Stimulated activated CD4-positive, alpha-beta T cell treated with anti-CD3 and anti-CD28 coated beads, Interleukin-4, amount 100 ng/mL, for 1 hour (primary cell): ENCODE measurements at places on chromosomes 11 and 22.

DNA sequence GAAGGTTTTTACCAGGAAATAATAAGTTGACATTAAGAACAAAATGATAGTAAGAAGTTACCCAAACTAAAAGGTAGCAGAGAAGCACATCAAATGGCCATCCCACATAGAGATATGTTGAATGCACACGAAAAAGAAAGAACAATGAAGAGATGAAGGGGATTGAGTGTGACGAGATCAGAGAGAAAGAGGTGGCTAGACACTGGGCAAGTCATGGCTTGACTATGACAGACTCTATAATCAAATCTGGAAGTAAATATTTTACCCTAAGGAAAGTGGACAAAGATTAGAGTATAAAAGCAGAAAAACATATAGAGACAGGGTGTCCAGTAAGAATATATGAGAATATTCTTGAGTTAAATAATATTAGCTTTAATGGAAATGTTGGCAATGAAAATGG, 31.4 kb downstream of the CASP12 start:
- no peak for DNase-seq

DNA sequence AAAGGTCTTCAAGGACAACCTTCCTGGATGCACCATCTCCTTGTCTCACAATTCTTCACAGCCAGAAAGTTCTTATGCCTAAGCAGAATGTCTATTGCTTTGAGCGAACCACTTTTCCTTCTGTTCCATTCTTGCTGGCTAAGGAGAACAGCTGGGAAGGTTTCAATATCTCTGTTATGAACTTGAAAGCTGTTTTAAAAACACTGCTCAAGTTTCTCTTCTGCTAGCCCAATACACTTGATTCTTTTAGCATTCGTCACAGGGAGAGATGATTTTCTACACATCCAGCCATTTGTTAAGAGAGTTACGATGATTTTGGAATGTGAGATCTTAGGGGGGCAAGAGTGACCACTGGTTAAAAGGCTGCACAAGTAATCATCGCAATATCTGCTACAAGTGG, 249.3 kb downstream of the KIRREL3 start:
- DNase-seq: no peak

DNA sequence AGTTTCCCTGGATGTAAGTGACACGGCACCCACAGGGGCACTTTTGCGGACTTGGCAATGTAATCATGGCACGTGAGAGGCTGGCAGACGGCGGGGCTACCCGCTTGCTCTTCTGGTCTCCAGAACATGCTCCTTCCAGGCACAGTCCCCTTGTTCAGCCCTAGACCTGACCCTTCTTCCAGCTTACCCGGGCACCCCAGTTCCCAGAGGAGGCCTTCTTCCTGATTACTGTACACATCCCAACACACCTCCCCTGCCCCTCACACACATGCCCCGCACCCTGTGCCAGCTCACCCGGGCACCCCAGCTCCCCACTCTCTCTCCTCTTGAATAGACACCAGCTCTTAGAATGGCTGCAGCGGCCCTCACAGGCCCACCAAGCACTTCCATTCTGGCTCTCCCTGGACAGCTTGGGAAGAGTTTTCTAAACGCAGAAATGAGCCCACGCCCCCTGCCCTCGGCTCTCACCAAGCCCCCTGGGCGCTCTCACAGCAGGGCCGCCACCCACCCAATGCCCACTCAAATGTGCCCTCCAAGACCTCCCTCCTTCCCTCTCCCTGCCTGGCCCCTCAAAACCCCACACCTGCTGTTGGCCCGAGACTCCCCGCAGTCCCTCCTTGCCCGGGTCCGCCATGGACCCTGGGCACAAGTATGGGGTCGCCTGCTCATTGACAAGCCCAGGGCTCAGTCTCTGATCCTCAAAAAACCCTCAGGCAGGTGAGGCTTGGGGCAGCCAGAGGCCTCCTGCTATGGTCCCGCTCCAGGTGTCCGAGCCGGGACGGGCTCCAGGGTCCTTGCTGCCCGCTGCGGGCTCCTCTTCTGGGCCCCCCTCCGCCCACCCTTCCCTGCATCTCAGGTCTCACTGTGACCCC, 88.5 kb downstream of the WNT7B start:
- no peak for DNase-seq

- DNase-seq: no peak
Measured at GRCh38 chr11:102188488-102188887, 78.2 kb downstream of the YAP1 start.

GRCh38 chr11:131580476-131580875, 210.1 kb downstream of the NTM start:
- DNase-seq: no peak

DNA sequence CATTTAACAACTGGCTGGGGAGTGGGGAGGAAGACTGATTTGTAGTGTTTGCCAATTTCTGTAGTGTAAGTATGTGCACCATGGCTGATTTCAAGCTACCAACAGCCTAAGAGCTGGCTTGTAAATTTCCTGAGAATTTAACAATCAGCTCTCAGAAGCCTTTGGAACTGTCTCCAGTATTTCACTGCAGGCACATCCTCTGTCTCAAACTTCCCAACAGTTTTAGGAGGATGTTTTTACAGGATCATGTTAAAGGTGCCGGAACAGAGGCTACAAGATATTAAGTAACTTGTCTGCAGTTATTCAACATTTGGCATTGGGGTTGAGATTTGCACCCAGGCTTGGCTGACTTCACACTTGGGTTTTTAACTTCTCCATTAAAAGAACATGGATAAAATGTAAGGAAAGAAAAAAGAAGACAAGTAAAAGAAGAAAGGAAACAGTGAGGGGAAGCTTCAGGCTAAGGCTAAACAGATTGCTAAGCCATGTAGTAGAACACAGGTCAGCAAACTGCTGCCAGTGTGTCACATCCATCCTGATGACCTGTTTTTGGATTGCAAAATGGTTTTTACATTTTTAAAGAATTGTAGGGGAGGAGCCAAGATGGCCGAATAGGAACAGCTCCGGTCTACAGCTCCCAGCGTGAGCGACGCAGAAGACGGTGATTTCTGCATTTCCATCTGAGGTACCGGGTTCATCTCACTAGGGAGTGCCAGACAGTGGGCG, 204.8 kb upstream of the SESN3 start:
- DNase-seq: no peak

- no peak for DNase-seq
Measured at GRCh38 chr11:73217131-73217809, 811 bp upstream of the P2RY2 start.

DNA sequence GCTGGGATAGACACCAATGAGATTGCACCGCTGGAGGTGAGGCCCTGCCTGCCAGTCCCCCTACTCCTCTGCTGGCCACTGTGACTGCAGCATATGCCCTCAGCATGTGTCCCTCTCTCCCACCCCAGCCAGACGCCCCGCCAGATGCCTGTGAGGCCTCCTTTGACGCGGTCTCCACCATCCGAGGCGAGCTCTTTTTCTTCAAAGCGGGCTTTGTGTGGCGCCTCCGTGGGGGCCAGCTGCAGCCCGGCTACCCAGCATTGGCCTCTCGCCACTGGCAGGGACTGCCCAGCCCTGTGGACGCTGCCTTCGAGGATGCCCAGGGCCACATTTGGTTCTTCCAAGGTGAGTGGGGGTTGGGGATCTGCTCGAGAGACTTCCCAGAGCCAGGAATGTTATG, 5.7 kb upstream of the SMARCB1 start:
- DNase-seq: no peak

GRCh38 chr11:12127206-12127898, 17.0 kb downstream of the MICAL2 start:
- DNase-seq: no peak

- DNase-seq: no peak
Measured at GRCh38 chr11:81497202-81497804, 1236.4 kb downstream of the FAM181B start.

GRCh38 chr11:72629266-72629665, 45.0 kb downstream of the PDE2A start:
- DNase-seq: no peak

DNA sequence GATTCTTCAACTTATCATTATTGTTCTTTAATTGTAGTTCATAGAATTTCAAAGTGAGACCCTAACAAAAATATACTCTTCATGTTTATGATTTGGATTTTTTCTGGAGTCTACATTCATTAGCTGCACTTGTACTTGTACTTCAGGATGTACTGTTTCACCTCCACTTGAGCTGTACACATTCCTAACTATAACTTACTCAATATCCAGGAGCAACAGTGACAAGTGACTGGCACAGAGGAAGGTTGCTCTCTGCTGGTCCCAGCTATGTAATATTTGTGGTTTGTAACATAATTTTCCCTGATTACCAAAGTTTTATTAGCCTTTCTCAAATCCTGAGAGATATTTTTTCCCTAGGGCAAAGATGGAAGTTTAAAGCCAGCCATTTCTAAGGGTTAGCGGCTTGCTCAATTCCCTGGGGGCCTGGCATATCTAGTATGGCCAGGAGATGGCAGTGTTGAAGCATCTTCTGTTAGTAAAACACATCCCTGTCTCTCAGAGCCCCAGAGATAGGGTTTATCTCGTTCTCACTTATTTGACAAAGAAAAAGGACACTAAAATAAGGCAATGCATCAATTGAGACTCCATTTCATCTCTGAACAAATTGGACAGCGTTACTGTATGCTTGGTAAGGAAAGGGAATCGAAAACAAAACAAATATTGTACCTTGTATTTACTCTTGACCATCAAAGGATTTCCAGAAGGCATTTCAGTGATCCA, 14.2 kb downstream of the OR52A5 start:
- peak; percentile 27 for DNase-seq

DNA sequence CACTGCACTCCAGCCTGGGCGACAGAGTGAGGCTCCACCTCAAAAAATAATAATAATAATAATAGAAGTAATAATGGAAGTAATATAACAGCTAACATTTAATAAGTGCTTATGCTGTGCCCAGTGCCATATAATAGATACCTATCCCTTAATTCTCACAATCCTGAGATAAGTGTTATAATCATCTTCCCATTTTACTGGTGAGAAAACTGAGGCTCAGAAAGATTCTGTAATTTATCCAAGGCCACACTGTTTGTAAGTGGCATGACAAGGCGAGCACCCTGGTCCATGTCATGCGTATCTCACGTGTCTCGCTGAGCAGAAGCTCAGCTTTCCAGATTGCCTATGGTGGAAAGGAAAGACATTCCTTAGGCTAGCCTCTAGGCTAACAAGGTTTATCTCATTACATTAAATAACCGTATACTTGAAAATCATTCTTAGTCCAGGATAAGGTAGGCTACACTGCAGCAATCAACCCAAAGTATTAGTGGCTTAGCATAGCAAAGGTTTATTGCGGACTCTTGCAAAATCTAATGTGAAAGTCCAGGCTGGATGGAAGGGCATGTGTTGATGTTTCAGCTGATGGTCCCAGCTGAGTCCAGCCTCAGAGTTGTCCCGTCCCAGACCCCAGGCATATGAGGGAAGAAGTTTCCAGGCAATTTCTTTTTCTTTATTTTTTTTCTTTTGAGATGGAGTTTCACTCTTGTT, 15.0 kb upstream of the LDLRAD3 start:
- DNase-seq: no peak

- DNase-seq: no peak
Measured at GRCh38 chr11:4881860-4882500, at the start of gene OR51T1. TSS of gene OR51T1 (plus strand) at chr11:4881900. CDS start at chr11:4881900, 0 bp downstream.

GRCh38 chr22:35044607-35045390, 21.2 kb upstream of the ISX start:
- DNase-seq: no peak

GRCh38 chr11:17238377-17238776, 30.6 kb upstream of the PIK3C2A start:
- DNase-seq: no peak

- no peak for DNase-seq
Measured at GRCh38 chr11:67301313-67301921, 1.9 kb upstream of the SSH3 start.

DNA sequence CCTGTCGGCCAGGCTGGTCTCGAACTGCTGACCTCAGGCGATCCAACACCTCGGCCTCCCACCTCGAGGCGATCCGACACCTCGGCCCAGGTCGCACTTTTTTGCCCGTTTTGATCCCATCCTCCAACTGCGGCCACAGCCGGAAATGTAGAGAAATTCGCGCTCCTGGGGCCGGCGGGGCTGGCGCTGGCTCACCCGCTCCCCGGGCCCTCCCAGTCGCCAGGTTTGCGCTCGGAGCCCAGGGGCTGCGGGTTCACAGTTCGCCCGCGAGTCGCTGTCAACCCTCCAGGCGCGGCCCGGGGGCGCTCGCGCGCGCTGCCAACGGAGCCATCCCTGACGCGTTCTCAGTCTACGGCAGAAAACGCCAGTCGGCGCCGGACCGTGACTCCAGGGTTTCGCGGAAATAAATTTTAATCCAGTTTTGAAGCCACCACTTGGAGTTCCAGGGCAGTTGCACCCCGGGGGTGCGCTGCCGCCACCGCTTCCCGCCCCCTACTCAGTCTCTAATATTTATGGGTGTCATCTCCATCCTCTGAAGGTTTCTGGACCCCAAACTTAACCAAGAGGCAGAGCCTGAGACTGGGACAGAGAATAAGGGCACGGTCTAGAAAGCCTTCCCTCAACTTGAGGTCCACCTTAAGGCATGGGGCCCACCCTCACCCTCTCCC, 1.5 kb upstream of the KLHDC7B start:
- peak; percentile 86 for DNase-seq

DNA sequence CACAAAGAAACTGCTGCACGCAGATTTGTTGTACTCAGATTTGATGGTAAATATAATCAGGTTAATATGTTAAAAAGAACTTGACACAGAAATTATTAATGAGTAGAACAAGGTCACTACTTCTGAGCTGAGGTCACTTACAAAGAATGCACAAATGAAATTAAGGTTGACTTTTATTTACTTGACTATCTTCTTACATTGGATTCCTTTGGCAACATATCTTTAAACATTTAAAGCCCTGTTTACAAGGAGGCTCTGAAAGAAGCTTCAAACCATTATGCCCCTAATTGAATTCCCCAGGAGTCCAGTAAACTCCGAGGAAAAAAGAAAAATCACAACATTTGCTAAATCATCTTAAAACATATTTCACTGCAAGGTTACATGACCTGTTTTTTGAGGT, 245.5 kb downstream of the SOX6 start:
- DNase-seq: no peak

GRCh38 chr11:67635231-67635521, 4.4 kb downstream of the TBX10 start:
- DNase-seq: no peak

GRCh38 chr11:2217211-2218030, 45.8 kb upstream of the TH start:
- no peak for DNase-seq

DNA sequence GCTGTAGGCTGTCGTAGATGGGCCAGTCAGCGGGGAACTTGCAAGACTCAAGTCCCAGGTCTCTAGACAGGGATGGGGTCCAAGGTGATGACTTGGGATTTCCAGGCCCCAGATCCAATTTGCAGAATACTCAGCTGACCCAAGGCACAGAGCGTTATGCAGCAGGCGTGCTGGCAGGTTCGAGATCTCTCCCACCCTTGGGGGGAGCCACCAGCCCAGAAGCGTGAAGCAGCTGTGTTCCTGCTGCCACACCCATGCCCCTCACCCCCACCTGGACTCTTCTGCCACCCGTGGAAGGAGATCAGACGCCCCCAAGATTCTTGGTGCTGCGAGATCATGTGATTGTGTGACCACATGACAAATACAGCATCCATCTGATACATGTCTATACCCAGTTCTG, 142.6 kb downstream of the BRD1 start:
- no peak for DNase-seq

DNA sequence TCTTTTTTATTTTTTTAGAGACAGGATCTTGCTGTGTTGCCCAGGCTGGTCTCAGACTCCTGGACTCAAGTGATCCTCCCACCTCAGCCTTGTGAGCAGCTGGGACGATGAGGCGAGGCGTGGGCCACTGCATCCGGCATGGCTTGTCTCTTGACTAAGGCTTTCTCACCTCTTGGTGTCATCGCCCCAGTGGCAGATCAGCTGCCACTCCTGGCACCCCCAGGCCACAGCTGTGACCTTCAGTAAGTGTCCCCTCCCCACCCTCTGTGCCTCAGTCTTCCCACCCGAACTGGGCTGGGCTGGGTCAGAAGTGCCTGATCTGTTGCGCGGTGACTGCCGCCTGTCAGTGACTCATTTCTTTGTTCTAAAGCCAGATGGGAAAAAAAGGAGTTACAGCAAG, 3.6 kb downstream of the SYNGR1 start:
- no peak for DNase-seq
